ENCODE measurements at places on chromosomes 2 and 18.

DNA sequence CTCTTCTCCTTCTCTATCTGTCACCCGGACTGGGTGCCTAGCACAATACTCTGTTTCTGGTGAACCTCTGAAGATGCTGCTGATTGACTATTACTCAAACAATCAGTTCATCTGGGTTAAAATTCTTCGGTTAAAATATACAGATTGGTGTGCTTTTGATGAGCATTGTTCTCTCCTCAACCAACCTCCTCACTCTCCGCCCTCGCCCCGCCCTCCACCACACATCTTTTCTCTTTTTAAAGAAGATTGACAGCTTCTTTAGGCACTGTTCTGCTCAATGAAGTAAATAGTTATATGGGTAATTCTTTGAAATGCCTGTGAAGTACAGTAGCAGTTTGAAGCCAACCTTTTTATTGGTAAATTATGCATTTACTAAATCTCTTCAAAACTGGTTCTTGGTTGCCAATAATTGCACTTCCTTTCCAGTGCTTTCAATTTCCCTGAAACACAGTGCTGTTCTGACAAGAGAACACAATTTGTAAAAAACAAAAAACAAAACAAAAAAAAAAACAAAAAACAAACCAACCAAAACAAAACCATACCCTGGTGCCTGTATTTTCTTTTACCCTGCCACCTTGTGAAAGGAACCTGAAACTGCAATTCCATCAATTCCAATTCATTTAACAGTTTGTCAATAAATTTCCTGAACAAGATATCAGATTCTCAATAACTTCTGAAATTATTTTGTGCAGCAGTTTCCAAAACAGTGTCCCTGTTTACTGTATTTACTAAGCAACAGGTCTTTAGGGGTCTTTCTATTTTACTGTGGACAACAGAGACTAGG, 188.6 kb downstream of the LRP1B start:
- DNase-seq: no peak

- no peak for DNase-seq
Observed at GRCh38 chr18:11775436-11776174, 75.6 kb upstream of the CHMP1B start.

DNA sequence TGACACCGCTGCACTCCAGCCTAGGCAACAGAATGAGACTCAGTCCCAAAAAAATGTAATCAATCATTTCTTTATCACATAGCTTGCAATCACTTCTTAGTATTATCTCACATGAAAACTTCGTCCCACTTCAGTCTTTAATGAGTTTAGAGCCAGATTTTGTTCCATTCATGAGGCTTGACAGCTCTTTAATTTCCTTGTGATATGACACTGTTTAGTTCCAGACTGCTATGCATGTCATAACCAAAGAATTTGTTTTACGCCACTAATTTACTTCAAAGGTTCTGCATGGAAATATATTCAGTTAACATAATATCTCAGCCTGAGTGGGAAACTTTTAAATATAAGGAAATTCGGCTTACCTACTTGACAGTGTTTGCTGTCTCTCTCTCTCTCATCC, 113.1 kb downstream of the ZNF532 start:
- DNase-seq: no peak

DNA sequence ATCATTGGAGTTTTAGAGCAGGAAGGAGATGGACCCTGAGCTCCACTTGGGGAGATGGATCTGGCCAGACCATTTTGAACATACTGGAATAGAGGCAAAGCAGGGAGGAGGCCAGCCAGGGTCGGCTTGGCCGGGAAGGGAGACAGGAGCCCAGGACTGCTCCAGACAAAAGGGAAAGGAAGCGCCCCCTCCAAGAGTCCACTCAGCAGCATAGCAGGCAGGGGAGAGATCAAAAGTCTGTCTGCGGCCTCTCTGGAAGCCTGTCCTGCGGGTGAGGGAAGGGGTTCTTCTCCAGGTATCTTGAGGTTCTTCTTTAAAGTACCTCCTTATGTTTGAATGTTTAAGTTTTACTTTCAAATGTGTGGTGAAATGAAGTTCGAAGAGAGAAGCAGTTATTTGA, 126.1 kb downstream of the GBX2 start:
- no peak for DNase-seq

DNA sequence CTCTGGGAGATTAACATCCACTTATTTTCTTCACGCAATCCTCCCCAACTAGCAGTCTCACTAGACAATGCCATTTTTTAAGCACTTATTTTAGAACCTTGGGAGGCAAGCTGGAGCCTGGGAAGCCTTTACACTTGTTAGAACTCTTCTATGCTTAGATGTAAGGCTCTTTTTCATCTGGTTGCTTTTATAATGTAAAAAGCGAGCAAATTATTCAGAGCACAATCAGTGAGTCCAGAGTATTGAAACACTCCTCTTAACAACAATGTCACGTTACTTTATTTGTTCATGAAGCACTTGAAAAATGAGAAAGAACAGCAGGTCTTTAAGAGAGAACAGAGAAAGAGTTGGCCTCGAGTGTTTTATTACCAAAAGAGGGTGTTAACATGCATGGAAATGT, 84.1 kb upstream of the SLC8A1 start:
- DNase-seq: no peak

DNA sequence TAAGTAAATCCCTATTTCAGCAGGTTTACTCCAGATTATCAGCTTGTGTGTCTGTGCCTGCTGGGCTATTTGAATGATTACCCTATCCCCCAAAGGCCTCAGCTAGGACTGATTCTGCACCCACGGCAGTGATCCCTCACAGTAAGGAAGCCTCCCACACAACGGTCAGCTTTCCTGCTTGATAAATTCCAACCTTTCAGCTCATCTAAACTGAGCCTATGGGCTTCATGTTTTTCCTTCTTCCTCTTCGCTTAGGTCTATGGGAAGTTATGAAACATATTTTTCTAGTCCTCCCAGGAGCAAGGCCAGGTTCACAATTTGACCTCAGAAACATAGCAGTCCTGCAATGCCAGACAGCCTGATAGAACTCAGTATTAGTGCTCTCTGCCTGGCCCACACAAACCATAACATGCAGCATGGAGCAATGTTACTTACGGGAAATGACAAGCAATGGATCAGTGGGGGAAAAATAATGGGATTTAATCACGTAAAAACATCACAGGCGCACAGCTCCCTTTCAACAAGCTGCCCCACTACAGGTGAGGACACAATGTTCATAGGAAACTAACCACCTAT, 170.9 kb downstream of the ZNF521 start:
- DNase-seq: no peak

DNA sequence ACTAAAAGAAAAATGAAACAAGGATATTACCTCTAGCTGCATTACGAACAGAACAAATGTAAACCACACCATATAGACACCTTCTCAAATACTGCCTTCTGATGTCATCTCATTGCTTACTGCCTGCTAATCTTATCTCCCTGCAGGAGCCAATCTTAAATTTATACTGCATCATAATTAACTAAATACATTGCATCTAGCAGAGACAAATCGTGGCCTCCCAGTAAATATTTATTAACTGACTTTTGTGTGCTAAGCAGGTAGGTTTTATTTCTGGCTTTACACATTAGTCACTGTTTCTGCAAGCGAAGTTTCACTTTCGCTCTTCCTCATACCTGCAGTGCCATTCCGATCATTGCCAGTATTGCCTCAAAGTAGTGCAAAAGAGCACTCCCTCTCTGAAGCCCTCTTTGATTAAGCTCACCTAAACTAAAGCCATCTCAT, 67.5 kb downstream of the SPATS2L start:
- DNase-seq: no peak
